ENCODE measurements at places on chromosomes 5 and 9.

DNA sequence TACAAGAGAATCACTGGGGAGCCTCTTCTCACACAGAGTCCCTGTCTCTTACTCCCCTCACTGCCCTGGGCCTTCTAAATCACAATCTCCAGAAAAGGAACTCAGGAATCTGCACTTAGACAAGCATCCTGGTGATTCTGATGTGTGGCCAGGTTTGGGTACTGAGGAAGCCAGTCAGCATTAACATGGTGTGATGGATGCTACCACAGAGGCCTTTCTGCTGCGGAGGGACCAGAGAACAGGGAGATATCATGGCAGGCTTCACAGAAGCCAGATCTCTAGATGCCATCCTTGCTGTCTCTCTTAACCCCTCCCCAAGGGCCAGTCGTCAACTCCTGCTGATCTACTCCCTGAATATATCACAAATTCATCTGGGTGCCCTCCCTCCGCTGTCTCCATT is 1.6 kb downstream of the ANKS6 start:
- DNase-seq, result no peak
- no peaks in the 10 kb centered on the region for H3K27me3 ChIP-seq

DNA sequence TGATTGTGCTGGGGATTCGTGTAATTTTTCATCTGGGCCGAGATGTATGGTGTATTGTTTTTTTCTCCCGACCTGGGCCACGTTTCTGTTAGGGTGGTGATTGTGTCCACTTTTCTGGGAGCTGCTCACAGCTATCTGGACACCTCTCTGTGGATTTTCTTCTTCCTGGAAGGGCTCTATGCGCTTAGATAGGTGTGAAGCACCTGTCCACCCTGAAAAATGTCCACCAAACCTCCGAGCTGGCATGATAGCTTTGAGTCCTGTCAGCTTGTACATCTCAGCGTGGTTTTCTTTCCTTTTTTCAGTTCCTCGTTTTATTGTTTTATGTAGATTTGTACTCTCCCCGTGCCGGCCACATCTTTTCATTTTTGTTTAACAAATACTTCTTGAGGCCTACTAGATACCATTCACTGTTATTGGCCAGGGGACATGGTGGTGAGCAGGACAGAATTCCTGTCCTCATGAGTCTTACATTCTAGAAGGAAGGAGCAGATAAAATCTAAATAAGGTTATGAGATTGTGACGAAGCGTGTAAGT is 1.1 kb downstream of the UGCG start:
- peaks cover 6% of the 10 kb centered on the region for H3K36me3 ChIP-seq
- H3K27me3 ChIP-seq, result no peaks in the 10 kb centered on the region
- DNase-seq, result no peak
- H3K27ac ChIP-seq, result no peak overlapping the region
- H3K4me1 ChIP-seq, result no peaks in the 10 kb centered on the region
- H3K4me3 ChIP-seq, result no peak overlapping the region

- H3K27ac ChIP-seq, result no peak overlapping the region
- peaks cover 13% of the 10 kb centered on the region for H3K36me3 ChIP-seq
- no peaks in the 10 kb centered on the region for H3K27me3 ChIP-seq
- H3K4me1 ChIP-seq, result no peaks in the 10 kb centered on the region
- DNase-seq, result no peak
- H3K4me3 ChIP-seq, result no peak overlapping the region
Observed at GRCh38 chr9:113164536-113165300, 13.9 kb downstream of the SLC31A2 start.

DNA sequence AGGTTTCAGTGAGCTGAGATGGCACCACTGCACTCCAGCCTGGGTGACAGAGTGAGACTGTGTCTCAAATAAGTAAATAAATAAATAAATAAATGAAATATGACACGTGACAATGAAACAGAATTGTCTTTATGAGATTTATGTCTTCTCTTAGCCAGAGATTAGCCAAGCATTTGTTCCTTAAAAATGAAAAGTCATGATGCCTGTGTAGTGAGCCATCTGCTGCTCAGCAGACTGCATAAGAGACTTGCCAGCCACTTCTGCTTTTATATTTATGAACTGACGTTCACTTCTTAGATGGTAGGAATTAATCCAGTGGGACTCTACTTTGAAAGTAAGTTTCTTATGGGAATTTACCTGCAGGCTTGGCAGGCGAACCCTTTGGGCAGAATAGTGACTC is 227.4 kb downstream of the NR3C1 start:
- peaks cover 10% of the 10 kb centered on the region for H3K36me3 ChIP-seq
- no peak for DNase-seq
- no peak overlapping the region for H3K4me3 ChIP-seq
- no peaks in the 10 kb centered on the region for H3K27me3 ChIP-seq
- H3K27ac ChIP-seq, result no peak overlapping the region

DNA sequence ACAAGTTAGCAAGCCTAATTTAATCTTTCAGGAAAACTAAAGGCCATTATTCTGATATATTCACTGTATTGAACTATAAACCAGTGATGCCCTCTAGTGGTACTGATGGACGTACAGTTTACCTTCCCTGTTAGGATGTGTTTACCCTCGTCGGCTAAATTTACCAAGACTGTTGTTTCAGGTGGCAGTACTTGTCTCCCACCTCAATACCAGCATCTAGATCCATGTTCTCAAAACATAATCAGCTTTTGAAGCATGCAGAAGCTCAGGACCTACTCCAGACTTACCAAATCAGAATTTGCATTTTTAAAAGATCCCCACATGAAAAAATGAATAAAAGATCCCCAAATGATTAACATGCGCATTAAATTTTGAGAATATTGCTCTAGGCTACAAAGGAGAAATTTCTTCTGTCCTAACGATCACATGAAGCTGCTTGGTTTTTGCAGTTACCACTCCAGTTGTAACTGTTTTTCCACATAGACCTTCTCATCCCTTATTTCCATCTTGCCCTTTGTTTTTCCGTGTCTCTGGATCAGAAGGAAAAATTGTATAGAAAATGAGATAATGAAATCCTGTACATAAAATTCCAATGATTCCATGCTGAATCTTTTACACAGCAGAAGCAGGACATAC is 3.2 kb upstream of the BAAT start:
- H3K27ac ChIP-seq, result peak overlapping the region; percentile 69
- H3K27me3 ChIP-seq, result no peaks in the 10 kb centered on the region
- H3K4me1 ChIP-seq, result peaks cover 38% of the 10 kb centered on the region
- no peak overlapping the region for H3K4me3 ChIP-seq

Data from Calu3 (cell line).